ENCODE measurements at places on chromosomes 2 and 18.

DNA sequence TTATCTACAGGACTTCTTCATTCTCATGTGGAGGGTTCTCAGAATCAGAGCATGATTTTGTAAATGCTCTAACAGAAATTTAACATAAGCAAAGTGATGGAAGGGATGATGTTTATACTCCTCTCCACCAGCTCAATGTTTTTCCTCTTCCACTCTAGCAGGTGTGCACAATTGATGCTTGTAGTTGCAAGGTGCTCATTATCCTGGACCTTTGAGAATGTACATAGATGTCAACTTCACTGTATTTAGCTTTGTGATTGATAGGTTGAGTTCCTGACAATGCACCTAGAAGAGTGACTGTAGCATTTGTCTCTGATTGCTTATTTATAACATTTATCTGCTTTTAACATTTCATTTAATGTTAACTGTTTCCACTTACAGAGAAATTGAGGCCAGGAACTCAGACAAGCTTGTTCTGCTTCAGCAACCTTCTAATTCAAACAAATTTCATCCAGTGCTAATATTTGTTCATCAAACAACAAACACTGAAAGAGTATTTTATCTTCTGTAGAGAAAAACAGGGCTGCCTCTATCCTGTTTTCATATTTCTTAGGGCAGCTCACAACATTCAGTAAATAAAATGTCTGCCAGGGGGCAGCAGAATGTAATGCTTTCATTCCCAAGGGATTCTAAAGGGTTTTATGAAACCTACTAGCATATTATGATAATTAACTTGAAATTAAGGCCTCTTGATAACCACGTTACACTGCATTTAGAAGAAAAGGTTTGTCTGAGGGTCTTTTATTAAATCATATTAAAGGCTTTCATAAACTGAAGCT, 127.9 kb upstream of the NOL4 start:
- no peak for DNase-seq

GRCh38 chr2:54551123-54551756, 95.1 kb downstream of the SPTBN1 start:
- no peak for DNase-seq

- no peak for DNase-seq
Measured at GRCh38 chr2:20574930-20575329, 76.0 kb downstream of the HS1BP3 start.

DNA sequence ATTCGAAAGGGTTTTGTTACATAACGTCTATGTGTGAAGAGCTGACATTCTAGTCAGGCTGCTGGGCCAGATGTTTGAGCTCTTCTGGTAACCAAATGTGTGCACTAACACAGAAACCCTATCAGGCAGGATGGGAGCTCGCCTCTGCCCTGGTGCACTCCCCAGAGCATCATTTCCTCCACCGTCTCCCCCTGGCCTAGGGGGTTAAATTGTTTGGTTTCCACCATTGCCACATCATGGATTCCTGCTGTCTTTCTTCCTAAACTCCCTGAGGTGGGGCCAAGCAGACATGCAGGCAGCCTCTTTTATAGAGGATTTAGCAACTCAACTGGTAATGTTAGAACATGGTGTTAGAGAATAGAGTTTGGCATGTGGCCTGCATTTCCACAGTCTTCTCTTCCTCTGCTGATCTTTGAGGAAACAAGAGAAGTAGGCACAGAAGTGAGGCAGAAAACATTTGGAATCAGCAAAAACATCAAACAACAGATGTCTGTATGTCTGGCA, 87.3 kb downstream of the ANTXR1 start:
- DNase-seq = no peak

DNA sequence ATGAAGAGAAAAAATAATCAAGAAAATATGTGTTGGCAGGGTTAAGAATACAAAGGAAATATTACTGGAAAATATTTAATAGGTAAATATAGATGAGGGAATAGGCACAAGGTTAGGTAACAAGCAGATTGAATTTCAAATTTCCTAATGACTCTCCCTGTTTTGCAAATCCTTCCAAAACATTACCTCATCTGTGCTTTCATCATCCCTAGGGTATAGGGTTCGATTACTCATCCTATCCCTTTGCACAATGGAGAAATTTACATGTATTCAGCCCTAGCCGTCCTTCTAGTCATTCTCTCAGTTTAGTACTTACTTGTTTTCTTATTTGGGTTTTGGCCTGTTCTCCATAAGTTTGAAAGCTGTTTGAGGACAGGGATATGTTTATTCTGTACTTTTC, 864.6 kb upstream of the FSHR start:
- DNase-seq = no peak

- DNase-seq = no peak
Measured at GRCh38 chr2:227785293-227785692, 28.3 kb upstream of the CCL20 start.

GRCh38 chr18:10528439-10528838, 2.6 kb downstream of the NAPG start:
- DNase-seq = no peak

GRCh38 chr2:70790136-70790828, at the start of gene FIGLA:
FIGLA (minus strand) TSS chr2:70790643; CDS start chr2:70790638, 5 bp downstream.
- no peak for DNase-seq

DNA sequence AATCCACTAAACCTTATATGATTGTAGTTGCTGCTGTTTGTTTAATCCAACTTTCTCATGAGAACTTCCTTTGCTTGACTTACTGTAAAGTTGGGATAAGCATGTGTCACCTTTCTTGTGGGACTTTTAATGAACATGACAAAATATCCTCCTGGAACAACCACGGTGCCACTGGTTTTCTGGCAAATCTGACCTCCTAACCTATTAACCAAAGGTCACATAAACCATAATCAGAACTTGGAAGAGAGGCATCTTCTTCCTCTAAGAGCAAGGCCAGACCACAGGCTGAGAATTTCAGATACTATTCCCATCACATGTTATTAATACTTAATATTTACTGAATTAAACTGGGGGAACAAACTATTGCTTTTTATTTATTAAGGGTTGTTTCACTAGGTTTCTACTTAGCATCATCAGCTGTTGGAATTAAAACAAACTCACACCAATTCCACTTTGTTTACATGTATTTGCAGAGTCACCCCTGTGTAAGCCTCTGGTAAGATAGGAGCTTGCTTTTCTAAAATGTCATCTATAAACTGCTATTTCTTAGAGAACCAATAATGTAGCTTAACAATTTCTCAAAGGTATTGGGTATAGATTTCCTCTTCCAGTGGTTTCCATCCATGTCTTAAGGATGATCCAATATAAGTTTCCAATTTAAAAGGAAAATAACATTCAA, 2.2 kb downstream of the SLC40A1 start:
- DNase-seq = no peak

DNA sequence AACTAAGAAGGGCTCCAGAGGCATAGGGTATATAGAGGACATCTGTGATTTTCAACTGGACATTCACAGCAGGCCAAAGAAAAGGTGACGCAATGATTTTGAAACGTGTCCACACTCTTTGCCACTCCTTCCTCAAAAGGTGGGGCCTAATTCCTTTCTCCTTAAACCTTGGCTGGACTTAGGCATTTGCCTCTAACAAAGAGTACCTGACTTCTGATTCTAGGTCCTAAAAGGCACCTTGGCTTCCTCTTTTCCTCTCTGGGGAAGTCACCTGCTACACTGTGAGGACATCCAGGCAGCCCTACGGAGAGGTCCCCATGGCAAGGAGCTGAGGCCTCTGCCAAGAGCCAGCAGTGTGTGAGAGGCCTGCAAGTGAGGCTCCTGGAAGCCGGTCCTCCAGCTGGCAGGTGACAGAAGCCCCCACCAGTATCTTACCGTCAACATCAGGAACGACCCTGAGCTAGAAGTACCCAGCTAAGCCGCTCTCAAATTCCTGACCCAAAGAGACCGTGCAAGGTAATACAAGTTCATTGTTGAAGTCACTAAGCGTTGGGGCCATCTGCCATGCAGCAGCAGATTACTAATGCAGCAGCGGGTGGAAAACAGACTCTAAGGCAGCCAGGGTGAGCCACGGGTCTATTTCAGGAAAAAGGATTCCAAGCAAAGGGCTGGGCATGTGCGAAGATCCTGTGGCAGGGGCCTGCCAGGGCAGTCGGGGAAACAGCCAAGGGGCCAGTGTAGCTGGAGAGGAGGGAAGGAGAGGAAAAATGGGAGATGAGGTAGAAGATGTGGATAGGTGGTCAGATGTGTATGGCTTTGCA, 7.4 kb upstream of the HES6 start:
- no peak for DNase-seq

DNA sequence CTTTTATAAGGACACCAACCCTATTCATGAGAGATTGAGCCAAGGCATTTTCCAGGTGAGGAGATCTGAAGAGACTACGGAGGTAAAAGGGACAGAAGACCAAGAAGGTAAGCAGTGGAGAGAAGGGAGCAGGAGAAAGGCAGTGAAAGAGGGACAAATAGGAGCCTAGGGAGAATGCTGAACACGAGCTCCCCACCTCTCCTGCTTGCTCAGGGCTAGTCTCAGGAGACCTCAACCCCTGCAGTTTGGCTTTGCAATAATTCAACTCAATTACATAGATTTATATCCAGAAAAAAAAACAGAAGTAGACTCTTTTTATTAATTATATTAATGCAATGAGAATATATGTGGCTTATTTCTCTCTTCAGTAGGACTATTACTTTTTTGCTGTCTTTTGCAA, 91.0 kb upstream of the DDX18 start:
- DNase-seq = no peak

GRCh38 chr2:223772363-223772762, 65.0 kb downstream of the AP1S3 start:
- no peak for DNase-seq

- no peak for DNase-seq
Measured at GRCh38 chr2:107325981-107326786, 440.2 kb upstream of the ST6GAL2 start.

GRCh38 chr2:4427083-4427482, 723.7 kb downstream of the DCDC2C start:
- no peak for DNase-seq

- no peak for DNase-seq
Measured at GRCh38 chr2:92073815-92074548, 2797.2 kb upstream of the TEKT4 start.

GRCh38 chr2:136257893-136258292, 139.9 kb upstream of the CXCR4 start:
- no peak for DNase-seq

GRCh38 chr2:136638193-136638592, 127.2 kb upstream of the THSD7B start:
- DNase-seq = no peak

DNA sequence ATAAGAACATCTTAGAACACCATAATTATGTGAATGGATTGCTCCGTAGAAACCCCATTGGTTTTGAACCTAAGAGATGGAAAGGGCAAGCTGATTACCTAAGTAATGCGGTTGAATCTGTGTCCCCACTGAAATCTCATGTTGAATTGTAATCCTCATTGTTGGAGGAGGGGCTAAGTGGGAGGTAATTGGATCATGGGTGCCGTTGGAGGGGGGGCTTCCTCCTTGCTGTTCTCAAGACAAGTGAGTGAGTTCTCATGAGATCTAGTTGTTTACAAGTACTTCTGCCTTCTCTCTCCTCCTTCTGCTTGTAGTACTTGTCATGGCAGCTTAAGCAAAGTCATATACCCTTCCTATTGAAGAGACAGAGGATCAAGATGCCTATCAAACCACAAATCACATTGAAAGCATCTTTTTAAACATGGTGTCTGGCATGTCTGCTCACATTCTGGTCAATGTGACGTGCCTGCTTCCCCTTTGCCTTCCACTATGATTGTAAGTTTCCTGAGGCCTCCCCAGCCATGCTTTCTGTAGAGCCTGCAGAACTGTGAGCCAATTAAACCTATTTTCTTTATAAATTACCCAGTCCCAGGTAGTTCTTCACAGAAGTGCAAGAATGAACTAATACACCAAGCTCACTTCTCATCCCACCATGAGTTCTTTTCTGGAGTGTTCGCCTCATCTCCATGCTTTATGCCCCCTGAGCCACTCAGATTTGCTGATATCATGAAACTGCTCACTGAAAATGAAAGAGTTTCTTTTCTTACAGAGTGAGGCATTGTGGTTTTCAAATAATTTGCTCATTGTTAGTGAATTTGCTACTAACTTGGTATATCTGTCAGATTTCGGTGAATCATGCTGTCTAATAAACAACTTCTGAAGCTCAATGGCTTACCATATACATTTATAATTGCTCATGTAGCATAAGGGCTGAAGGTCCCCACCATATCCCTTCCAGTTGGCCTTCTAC, 23.6 kb downstream of the KCNE4 start:
- no peak for DNase-seq

GRCh38 chr2:164785457-164785856, 56.2 kb downstream of the COBLL1 start:
- no peak for DNase-seq

- DNase-seq = no peak
Measured at GRCh38 chr18:8140841-8141501, 468.3 kb upstream of the RAB12 start.

- DNase-seq = no peak
Measured at GRCh38 chr2:120669121-120669952, 66.3 kb upstream of the GLI2 start.
